ENCODE measurements at places on chromosomes 12 and 14. TPM values are rescaled to one million over a fixed set of nuclear protein-coding genes. Genes with fewer than 3 reads are reported as not detected.

PAPLN gene
- total RNA-seq: 12.2 TPM

P2RX2 gene
- total RNA-seq: not detected

SLC38A4 gene
- total RNA-seq: 1.2 TPM

CCDC177 gene
- total RNA-seq: under 0.01 TPM

CMAS gene
- 24.0 TPM for total RNA-seq
